ENCODE measurements at places on chromosomes 16 and 17.

- DNase-seq: no peak
Observed at GRCh38 chr16:47705266-47705665, 244.1 kb downstream of the PHKB start.

- DNase-seq: no peak
Observed at GRCh38 chr17:41434005-41434404, 6.8 kb downstream of the KRT38 start.

DNA sequence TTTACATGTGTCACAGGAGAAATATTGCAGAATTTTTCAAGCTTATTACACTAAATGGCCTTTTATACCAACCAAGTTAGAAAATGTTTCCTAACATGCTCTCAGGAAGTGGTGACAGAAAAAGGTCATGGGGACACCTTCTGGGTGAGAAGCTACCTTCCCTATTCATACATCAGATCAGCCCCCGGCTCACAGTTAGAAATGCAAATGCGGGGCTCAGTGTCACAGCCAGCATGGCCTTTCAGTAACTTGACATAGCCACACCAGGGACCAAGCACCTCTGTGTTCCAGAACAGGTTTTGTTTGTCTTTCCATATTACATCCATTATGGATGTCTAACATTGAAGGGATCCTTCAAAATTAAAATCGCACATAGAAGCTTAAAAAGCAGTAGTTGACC is 59.5 kb downstream of the CHD9NB start:
- DNase-seq: no peak

DNA sequence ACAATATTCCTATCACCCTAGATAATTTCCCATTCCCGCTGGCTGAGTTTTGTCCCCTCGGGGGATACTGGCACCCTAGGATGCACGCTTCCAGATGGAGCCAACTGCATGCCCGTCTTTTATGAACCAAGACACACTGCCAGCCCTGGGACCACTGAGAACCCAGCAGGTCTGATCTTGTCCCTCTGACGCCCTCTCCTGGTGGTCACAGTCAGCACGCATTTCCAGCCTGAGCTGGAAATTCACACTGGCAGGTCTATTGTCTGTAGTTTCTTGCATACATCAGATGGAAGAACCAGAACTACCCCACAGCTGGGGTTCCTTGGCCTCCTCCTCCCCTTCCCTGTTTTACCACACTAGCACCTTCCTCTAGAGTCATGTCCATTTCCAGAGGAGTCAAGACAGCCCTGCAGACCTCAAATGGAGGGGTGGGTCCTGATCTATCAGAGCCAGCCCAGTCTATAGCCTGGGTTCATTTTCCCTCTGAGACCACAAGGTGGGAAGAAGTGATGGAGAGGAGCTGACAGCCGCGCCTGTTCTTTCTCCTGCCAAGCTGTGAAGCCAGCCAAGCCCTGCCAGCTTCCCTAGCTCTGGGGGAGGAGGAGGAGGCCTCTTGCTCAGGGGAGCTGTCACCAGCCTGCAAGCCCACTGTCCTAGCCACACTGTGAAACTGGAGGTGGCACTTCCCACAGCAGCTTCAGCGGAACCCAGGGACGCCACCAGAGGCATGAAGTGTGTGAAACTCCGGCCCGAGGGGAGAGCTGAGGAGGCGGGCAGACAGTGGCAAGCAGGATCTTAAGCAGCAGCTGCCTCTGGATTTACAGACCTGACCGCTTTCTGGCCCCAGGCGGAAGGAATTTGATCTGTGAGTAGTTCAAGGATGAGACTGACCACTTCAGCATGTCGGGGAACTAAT is 29.3 kb downstream of the MXRA7 start:
- no peak for DNase-seq

DNA sequence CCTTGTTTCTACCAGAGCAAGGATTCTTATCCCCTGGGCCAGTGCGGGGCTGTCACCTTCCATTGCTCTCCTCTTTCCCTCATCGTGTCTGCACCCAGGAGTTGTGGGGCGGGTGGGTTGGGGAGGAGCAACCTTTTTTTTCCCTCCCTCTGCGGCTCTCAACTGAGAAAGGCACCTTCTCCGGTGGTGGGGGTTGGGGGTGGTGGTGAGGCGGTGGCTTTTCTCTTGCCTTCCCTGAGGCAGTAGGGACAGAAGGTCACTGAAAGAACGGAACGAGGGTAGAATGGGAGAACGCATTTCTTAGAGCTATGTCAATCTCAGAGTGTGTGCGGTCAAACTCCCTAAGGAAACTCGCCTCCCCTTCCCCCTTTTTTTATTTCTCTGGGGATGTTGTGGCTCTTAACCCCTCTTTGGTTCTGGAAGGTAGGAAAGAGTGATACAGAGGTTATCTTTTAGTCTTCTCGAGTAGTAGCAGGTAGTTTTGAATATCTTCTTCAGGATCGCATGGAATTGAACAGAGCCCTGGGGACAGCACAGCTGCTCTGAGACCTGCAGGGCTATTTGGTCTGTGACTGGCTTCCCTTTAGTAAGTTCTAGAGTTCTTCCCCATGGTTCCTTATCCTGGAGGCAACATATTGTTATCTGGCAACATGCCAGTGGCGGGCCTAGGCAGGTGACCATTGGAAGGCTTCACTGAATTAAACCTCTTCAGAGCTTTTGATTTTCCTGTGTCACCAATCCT is 994 bp downstream of the CLTC start:
- no peak for DNase-seq

GRCh38 chr16:6382924-6383459 is 949.7 kb upstream of the RBFOX1 start:
- DNase-seq: no peak

- DNase-seq: no peak
Observed at GRCh38 chr16:50479771-50480170, 68.4 kb upstream of the NKD1 start.

- no peak for DNase-seq
Observed at GRCh38 chr16:11024333-11025053, 80.1 kb downstream of the CLEC16A start.

DNA sequence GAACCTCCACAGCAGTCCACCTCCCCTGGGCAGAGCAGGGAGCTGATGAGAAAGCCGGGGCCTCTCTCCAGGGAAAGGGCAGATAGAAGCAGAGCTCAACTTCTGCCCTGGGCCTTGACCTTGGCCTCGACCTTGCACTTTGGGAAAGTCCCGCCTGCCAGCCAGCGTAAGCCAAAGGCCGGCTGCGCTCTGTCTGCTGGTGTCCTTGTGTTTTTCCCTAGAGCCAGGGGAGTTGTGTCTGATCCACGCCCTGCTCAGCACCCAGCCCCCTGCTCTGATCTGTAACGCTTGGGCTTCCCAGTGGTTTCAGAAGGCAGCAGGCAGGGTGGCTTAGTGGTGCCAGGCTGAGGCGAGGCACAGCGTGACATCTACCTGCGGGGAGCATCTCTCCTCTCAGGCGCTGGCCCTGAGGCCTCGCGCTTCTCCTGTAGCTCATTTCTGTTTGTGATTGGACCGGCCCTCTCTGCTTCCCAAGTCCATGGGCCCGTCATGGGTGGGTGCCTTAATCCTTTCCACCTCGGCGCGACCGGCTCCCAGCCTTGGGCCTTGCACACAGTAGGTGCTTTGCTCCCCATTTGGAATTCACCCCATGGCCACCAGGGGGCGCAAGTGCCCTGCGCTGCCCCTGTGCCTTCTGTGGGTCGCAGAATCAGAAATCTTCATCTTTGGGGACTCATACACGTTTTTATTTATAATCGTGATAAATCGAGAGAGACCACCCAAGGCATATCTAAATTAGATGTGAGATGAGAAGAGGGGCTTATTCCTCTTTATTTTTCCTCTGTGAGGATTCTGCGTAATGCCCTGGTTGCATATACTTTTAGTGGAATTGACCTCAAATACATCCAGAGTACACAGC is 24.2 kb downstream of the SGSH start:
- DNase-seq: no peak

DNA sequence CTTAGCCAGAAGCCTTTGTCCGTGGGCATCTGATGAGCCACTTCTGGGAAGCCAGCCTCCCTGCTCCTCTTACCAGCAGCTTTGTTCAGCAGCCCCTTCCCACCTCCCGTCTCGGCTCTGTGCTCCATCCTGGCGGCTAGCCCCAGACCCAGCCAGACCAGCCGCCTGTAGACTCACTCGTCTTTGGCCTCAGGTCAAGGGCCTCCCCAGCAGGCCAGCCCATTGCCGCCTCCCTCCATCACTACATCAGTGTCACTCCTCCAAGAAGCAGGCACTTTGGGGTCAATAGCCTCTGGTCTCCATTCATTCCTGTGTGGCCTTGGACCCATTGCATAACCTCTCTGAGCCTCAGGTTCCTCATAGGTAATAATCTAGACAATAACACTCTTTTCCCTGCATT is 20.9 kb upstream of the CRHR1 start:
- DNase-seq: no peak

GRCh38 chr16:77057161-77057774 is 133.7 kb upstream of the MON1B start:
- DNase-seq: no peak

DNA sequence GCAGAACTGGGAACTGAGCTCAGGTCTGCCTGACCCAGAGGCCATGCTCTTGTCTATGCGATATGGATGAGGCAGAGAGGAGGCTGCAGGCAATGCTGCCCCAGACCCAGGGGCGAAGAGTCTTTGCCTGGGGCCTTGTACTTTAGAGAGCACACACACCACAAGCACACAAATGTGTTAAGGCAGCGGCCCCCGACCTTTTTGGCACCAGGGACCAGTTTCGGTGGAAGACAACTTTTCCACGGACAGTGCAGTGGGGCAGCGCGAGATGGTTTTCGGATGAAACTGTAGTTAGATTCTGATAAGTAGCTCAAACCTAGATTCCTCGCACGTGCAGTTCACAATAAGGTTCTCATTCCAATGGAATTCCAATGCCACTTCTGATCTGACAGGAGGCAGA is 6.7 kb downstream of the MT4 start:
- DNase-seq: no peak

DNA sequence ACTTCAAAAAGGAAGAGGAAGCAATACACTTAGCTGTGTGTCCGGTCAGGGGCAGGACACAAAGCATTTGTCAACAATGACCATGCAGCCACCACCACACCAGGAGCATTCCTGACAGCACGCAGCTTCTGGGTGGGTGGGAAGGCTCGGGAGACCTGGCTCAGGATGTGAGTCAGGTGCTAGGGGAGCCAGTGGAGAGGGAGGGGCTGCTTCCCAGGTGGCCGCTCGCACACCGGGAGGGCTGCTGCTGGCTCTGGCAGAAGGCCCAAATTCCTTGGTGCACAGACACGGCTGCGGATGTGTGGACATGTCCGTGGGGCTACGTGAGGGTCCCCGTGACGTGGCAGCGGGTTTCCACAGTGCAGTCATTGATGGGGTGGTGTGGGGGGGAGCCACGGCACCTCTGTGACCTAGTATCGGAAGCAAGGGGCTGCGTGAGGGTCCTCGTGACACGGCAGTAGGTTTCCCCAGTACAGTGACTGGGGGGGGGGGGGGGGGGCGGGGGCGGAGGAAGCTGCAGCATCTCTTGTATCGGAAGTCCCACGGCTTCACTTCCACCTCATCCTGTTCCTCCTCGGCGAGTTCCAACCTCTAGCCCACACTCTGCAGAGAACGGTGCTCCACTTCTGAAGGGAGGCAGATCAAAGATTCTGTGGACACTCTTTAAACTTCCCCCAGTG is 112.8 kb downstream of the ZNF778 start:
- no peak for DNase-seq

GRCh38 chr16:14347706-14348105 is 276.6 kb downstream of the MRTFB start:
- no peak for DNase-seq

DNA sequence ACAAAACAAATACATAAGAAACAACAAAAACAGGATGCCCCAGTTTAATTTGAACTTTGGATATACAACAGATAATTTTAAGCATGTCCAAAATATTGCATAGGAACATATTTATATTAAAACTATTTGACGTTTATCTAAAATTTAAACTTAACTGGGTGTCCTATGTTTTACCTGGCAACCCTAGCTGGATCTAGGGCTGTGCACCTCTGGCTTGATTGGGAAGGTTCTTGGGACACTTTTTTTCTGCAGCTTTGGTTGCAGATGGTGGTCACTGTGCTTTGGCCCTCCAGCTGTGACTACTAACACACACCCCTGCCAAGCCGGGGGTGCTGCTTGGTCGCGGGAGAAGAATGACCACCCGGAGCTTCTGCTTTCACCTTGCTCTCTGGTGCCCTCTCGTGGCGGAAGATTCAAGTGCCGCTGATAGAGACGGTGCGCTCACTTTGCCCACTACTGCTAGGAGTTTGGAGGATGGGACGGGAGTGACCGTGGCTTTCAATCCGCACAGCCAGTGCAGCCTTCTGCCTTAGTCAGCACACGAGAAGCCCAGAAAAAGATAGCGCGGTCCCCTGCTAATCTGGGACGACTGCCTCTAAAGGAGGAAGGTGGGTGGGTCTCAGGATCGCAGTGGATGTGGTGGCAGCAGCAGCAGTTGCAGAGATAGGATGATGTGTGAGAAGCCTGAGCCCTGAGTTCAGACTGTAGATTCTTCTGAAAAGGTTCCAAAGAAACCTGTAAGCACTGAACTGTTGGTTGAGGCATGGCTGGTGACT is 6.7 kb downstream of the SPACA3 start:
- DNase-seq: peak; percentile 8

DNA sequence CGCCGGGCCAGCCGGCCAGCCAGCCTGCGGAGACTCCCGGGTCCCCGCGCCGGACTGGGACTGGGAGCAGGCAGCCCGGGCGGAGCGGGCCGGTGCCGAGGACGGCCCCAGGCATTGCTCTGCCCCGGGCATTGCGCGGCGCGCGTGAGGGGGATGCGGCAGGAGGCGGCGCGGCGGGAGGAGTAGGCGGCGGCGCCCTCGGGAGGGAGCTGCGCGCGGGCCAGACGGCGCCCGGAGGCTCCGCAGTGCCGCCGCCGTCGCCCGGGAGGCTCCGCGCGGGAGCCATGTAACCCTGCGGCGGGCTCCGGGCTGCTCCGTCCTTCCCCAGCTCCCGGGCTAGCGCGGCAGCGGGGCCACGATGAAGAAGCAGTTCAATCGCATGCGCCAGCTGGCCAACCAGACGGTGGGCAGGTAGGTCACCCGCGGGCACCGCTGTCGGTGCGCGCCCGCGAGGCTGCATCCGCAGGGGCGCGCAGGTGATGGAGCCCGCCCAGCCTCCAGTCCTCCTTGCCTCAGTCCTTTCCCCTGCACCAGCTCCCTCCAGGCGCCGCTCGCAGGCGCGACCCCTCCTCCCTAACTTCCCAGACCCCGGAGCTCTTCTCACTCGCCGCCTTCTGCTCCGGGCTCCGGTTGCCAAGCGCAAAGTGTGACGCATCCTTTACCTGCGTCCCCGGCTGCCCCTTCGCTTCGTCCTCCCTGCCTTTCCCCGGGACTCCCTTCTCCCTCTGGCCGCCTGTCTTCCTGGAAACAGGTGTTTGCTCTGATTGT is at the start of gene ARHGAP44:
TSS of gene ARHGAP44 (plus strand) at position 18 of the 768 bp plus-strand sequence. CDS start at position 359, 341 bp downstream.
- DNase-seq: peak; percentile 12

- DNase-seq: no peak
Observed at GRCh38 chr16:23901178-23902033, 65.6 kb downstream of the PRKCB start.

DNA sequence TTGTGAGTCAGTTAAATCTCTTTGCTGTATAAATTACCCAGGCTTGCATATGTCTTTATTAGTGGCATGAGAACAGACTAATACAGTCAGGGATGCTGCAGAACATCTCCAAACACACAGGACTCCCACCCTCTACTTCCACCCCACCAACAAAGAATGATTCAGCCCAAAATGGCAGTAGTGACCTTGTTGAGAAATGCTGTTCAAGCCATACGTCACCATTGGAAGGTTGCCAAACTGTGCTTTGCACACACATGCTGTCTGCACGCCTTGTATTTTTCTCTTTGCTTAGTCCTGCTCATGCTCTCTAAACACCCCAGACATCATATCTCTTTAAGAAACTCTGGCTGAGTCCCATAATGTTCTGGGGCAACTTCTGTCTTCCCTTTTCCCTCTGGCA is 589.6 kb downstream of the WWOX start:
- no peak for DNase-seq

Measured in retinal pigment epithelial cell (primary cell).